ENCODE measurements at places on chromosomes 2 and 18.

DNA sequence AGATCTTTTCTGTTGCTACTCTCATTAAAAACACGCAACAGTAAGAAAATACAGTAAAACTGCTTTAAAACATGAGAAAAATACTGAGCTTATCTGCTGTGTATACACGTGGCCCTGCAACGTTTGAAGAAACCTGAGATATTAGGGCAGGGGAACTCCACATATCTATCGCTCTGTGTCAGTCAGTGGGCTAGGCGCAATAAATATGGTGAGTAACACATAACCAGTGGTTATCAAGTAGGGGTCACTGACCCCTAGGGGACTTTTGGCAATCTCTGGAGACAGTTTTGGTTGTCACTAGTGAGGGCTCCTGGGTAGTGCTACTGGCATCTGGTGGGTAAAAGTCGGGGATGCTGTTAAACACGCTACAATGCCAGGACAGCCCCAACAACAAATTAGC is 14.9 kb downstream of the STAT1 start:
- no peak for DNase-seq

- DNase-seq = no peak
Measured at GRCh38 chr2:55965966-55966365, 42.4 kb upstream of the EFEMP1 start.

GRCh38 chr2:153004627-153005026 is 286.2 kb downstream of the ARL6IP6 start:
- no peak for DNase-seq

DNA sequence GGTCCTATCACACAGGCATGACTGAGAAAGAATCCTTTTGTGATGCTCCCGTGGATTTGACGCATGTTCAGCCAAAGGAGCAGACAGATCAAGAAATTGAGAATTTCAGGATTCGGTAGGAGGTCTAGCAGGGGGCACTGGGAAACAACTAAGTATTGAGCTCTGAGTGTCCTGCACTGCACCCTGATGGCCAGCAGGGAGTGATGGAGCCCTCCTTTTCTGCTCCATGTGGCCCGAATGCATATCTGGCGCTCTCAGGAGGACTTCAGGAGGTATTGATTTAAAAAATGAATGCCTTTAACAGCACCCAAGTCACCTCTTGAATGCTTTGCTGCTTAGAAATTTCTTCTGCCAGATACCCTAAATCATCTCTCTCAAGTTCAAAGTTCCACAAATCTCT is 58.0 kb downstream of the ZNF519 start:
- DNase-seq = no peak

- DNase-seq = no peak
Measured at GRCh38 chr2:68429311-68429826, 37.7 kb downstream of the FBXO48 start.

- DNase-seq = no peak
Measured at GRCh38 chr2:122512091-122512490, 756.6 kb downstream of the TSN start.

GRCh38 chr18:22005191-22005841 is 164.1 kb upstream of the GATA6 start:
- DNase-seq = no peak

- DNase-seq = no peak
Measured at GRCh38 chr2:159471340-159471739, 145.0 kb downstream of the BAZ2B start.

GRCh38 chr18:49177071-49177470 is 226.3 kb upstream of the SMAD7 start:
- no peak for DNase-seq

GRCh38 chr2:163351143-163351542 is 384.7 kb downstream of the FIGN start:
- DNase-seq = no peak

DNA sequence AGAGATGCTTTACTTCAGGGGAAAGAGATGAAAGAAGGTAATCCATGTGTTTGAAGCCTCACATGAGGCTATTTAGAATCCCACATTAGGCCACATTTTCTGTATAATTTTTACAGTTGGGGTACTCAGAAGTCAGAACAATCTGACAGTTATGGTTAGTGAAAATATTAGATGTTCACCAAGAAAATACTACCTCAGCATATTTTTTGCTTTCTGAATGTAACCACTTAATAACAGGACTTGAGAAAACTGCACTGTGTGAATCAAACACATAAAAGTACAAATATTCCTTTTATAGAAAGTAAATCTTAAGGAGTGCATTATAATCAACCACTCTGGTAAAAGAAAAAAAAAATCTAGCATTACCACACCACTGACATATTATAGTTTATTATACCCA is 169.3 kb downstream of the SATB2 start:
- DNase-seq = no peak

DNA sequence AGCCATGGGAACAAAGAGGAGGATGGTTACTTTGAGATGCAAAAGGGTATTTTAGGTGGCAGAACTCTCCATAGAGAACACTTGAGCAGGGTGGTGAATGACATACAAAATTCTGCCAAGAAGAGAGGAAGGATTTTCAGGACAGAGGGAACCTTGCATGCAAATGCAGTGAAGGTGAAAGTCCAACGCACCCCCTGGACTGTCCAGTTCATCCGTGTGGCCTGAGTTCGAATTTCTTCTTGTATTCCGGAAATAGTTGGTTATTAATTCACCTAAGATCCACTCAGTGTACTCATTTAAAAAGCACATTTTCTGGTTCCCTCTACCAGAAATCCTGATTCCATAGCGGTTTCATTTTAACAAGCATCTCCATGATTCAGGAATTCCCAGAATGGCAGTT is 5.5 kb downstream of the AOX1 start:
- DNase-seq = no peak

DNA sequence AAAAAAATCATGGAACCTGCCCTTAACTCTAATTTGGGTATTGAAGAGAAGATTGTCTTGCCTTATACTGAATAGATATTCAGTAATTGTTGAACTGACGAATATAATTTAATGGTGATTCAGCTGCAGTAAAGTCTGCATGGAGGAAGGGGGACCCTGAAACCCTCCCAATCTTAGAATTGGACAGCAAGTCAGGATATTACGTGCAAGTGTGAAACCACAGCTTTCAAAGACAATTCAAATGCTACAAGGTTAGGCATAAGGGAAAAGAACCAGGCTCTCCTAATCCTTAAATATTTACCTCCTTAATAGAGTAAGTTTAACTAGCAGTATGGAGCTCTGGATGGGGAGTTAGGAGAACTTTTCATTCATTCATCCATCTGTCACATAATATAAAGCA is 226.9 kb upstream of the TNP1 start:
- DNase-seq = no peak

GRCh38 chr2:180959787-180960186 is 20.6 kb upstream of the UBE2E3 start:
- no peak for DNase-seq

DNA sequence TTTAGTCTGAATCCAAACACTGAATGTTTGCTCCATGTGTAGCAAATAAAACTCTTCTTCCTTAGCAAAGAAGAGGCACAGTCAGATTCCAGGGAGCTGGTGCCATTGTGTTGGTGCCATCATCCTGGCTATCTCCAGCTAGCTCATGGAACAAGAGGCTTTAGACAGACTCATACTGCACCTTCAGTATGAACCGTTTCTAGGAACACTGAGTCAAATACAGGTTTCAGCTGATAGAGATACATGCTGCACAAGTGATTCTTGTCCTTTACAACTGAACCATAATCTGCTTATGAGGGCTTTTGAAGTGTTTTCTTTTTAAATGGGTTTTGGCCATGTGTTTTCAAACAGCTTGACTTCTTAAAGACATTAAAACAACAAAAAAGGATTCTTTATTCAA is 57.9 kb downstream of the DYNC1I2 start:
- DNase-seq = no peak

DNA sequence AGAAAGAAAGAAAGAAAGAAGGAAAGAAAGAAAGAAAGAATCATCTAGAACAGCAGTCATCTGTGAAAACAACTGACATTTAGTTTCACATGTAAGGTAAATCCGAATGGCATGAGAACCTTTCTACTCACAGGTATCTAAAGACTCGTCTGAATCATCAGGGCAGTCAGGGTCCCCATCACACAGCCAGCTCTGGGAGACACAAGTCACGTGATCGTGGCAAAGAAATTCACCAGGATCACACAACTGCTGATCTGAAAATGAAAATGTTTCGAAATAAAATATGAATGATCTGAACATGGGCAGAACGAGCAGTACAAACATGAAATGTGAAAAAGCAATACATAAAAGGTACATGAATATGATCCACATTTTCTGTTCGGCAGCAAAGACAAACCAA is 320.7 kb downstream of the LRP1B start:
- DNase-seq = no peak

DNA sequence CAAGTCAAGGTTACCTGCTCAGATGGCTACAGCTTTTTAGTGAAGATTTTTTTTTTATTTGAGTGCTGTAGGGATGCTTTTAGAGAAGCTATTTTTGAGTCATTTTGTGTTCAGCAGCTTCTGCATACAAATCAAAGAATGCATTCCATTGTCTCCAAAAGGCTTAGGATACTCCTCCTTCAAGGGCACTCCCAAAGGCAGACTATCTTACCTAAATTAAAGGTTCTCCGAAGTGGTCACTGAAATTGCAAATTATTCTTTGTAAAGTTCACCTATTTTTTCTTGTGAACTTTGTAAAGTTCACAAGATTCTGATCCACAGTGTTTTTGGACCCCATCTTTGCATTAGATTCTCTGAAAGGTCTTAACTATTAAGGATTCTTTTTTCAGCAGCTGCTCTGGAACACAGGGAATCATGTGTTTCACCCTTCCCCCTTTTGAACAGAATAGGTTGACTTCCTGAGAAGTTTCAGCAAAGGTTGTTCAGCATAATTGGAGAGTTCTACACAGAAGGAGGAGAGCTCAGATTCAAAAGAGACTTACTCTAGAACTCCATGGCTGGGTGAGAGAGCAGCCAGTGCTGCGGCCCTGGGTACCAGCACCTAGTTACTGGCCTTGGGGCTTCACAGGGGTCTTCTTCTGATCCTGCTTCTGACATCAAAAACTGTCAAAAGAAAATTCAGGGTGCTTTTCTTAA is 14.5 kb downstream of the CLIP4 start:
- no peak for DNase-seq

GRCh38 chr2:60070196-60070595 is 483.3 kb downstream of the BCL11A start:
- DNase-seq = no peak

GRCh38 chr2:46942143-46942526 is 26.5 kb upstream of the MCFD2 start:
- DNase-seq = peak; percentile 74

DNA sequence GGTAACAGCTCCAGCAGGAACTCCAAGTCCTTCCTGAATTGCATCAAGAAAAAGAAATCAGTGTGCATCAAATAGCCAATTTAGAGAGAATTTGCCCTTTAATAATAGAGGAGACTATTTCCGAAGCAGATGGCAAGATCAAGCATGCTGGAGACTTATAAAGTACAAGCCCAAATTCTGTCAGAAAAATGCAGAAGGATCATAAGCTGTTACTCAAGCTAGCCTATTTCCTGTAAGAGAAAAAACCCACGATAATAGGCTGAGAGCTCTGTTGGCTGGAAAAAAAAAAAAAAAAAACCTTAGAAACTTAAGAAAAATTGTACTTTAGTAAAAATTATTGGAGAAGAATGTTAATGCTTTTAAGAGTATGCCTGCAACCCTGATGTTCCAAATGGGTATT is 24.4 kb upstream of the ITM2C start:
- DNase-seq = no peak

DNA sequence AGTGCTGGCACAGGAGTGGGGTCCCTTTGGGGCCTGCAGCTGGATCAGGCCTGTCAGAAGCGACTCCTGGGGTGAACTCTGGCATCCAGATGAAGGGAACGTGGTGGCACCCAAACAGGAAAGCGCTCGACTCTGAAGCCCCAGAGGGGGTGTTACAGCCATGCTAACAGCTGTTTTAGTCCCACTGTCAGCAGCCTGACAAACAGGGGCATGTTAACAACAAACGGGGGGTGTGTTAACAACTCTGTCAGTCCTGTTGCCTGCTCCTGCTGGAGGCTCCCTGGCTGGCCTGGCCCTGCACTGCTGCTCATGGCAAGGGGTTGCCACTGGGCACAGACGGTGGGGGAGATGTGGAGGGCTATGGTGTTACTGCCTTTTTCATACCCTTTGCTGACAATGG is 2.6 kb upstream of the RNU2-63P start:
- DNase-seq = no peak

- DNase-seq = no peak
Measured at GRCh38 chr2:151638990-151639389, 95.3 kb downstream of the NEB start.

DNA sequence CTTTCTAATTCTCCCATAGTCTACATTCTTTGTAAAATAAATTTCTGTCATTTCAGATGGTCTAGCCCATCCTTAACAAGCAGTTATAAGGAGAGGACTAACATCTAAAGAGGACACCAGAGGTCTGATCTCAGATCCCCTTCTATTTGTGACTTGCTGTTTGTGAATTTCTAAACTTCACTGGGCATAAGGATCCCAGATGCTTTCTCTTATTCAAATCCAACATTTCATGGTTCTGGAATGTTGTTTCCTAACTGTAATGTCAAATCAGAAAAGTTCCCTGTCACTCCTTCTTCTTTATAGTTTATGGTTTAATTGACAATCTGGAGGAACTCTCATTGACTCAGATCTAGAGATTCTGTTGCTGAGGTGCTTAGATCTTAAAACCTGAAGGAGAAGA is 430.2 kb downstream of the MEIS1 start:
- DNase-seq = no peak

DNA sequence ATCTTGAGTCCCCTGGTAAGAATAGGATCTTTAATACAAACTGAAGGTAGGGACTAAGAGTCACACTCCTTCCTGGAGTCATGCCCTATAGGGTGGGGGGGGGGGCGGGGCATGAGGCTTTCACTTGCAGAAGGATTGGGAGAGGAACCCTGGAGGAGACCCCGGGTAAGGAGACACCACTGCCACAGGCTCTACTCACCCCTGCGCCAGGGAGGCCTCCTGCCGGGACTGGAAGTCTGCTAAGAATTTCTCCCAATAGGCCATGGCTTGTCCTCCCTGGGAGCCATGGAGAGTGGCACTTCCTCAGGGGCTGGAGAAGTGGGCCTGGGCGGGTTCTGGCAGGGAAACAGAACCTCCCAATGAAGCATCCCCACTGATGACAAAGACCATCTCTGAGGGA is 645.3 kb upstream of the RAB6C start:
- DNase-seq = no peak
